ENCODE measurements at places on chromosomes 7 and 10.

GRCh38 chr7:124954790-124955189 is 25.2 kb upstream of the POT1 start:
- no peak for DNase-seq

- no peak for DNase-seq
Measured at GRCh38 chr7:138570715-138571114, 110.7 kb downstream of the TRIM24 start.

GRCh38 chr7:148790850-148791249 is 92.1 kb downstream of the CUL1 start:
- no peak for DNase-seq

- DNase-seq = no peak
Measured at GRCh38 chr10:18368273-18368672, 228.0 kb downstream of the CACNB2 start.

- DNase-seq = peak; percentile 37
Measured at GRCh38 chr7:142375710-142376313, 118.0 kb upstream of the PRSS58 start.

- DNase-seq = no peak
Measured at GRCh38 chr10:24701447-24701846, 22.2 kb downstream of the ARHGAP21 start.

- DNase-seq = no peak
Measured at GRCh38 chr7:37354656-37355131, 94.0 kb downstream of the ELMO1 start.

DNA sequence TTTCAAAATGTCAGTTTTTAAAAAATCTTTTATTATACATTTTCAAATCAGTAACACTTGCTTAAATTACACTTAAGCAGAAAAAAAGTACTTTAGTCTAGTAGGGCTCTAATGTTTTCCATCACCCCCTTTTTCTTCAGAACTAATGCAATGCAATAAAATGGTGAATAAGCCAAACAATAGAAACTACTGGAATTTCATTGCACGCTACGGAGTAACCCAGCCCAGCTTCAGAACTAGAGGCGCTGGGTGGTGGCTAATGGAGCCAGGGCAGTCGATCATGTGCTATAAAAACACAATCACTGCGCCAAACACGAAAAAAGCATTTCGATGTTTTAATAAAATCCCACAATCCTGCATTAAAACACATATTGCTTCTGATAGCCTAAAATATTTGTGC is 59.9 kb upstream of the ODAD2 start:
- DNase-seq = no peak

GRCh38 chr7:71784781-71785180 is 627.4 kb downstream of the CALN1 start:
- no peak for DNase-seq

- no peak for DNase-seq
Measured at GRCh38 chr10:44362866-44363711, 21.8 kb downstream of the CXCL12 start.

GRCh38 chr10:78148961-78149612 is 115.4 kb downstream of the RPS24 start:
- DNase-seq = peak; percentile 15

GRCh38 chr10:1517684-1518083 is 219.6 kb downstream of the ADARB2 start:
- DNase-seq = no peak

GRCh38 chr7:118152149-118152548 is 31.8 kb upstream of the LSM8 start:
- no peak for DNase-seq

GRCh38 chr7:101547022-101547915 is 81.8 kb downstream of the MYL10 start:
- DNase-seq = no peak

DNA sequence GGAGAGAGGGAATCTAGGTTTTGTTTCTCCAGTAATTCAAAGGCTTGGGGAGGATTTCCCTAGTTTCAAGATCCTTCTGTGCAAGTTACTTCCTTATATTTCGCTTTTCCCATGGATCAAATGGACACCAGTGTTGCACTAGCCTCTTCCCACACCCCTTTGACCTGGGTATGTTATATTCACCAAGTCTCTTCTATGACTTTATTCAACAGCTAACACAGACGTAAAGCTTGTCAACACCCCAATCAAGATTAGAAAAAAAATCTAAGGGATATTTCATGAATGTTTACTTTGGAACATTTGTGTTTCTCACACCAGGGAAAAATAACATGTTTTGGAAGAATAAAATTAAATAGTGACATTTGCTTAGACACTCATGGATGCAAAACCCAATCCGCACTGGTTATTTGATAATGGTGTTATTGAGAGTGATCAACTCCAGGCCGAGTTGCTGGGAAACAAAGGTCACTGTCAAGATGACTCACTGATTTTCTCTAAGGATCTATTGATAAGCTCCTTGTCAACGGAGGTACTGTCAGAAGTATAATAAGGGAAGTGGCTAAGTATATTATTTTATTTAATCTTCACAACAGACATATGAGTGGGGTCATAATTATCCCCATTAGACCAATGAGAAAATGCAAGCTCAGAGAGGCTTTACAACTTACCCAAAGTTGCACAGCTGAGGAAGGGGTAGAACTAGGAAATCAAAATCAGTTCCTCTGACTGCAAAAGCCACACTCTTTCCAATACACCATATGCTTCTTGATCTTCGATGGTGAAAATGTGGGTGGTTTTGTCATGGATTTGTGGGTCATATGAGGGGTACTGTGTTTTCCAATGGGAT is 52.2 kb downstream of the CREB3L2 start:
- no peak for DNase-seq

- DNase-seq = peak; percentile 8
Measured at GRCh38 chr10:65555192-65555591, 1370.6 kb upstream of the LRRTM3 start.

GRCh38 chr7:117110480-117111315 is 157.4 kb downstream of the ST7 start:
- DNase-seq = no peak

GRCh38 chr7:125563964-125564529 is 634.4 kb upstream of the POT1 start:
- no peak for DNase-seq

DNA sequence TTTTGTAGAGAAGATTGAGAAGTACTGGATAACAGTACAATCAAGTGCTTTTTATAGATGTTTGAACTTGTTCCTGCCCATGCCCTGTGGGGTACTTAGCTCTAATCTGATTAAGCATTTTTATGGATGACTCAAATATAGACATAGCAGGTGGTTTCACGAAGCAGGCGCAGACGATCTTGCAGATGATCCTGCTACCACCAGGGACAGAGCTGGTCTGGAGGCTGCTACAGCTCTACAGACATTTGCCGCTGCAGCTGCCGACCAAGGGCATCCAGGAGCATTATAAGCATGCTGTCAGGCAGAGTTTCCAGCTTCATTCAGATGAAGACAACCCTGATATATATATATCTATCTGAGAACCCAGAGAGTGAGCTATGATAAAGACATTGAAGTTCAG is 650.4 kb downstream of the NXPH1 start:
- no peak for DNase-seq

- no peak for DNase-seq
Measured at GRCh38 chr7:80679921-80680907, 41.8 kb downstream of the CD36 start.

DNA sequence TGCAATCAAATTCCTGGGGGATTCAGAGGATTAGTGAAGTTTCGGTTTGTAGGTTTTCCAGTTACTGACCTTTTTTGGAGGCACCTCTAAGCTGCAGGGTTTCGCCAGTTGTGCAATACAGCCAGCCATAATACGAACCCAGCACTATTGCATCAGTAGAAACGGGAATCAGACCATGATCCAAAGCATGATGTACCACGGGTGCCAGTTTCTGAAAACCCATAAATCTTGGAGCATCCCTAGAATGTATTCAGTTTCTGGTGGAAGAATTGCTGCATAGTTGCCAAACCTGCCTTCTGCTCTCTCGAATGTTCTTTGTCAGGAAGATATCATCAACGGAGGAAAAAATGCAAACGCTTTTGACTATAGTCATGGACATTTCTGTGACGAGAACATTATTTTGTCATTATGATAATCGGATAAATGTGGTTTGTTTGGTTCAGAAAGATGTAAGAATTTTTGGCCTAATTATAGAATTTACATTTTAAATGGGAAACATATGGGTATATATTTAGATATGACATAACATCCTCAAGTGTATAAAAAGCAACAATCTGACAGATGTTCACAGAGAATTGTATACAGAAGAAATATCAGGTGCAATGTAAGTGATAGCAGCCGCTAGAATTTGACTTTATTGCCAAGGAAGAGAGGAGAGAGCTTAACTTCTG is 186.2 kb upstream of the PRKCQ start:
- DNase-seq = no peak

GRCh38 chr7:106752367-106752766 is 91.4 kb upstream of the CCDC71L start:
- no peak for DNase-seq

GRCh38 chr7:132061937-132062336 is 505.5 kb upstream of the PODXL start:
- DNase-seq = no peak

GRCh38 chr10:6064119-6064518 is 2.0 kb upstream of the IL2RA start:
- DNase-seq = no peak

GRCh38 chr7:23787272-23787671 is 77.3 kb downstream of the STK31 start:
- no peak for DNase-seq

- DNase-seq = no peak
Measured at GRCh38 chr7:20304366-20304765, 26.3 kb upstream of the ITGB8 start.

DNA sequence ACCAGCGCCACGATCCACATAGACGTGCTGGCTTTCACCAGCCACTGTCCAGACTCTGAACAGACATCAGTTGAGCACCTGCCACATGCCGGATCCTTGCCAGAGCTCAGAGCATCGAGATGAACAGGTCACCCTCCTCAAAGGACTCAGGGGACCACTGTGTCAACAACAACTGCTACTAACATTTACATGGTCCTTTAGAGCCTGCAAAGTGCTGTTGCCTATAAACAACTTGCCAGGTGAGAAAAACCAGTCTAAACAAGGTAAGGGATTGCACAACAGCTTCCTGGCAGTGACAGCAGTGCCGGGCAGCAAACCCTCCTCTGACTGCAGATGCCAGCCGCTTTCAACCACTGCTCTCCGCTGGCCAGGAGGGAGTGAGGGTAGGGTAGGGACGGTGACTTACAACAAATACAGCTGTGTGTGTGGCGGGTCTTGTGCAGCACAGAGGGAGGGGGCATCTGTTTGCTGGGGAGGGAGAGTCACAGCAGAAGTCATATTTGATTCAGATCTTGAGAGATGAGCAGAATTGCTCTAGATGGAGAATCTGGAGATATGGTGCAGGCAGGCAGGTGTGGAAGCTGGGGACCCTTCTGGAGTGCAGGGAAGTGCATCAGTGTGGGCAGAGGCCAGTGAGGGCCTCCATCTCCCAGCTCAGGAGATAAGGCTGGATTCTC is 32.8 kb upstream of the RHEB start:
- DNase-seq = no peak

GRCh38 chr7:11591055-11591633 is 240.9 kb downstream of the THSD7A start:
- no peak for DNase-seq

GRCh38 chr7:112143582-112143981 is 62.6 kb downstream of the DOCK4 start:
- DNase-seq = no peak

- DNase-seq = no peak
Measured at GRCh38 chr10:125419831-125420230, 259.5 kb upstream of the CTBP2 start.

DNA sequence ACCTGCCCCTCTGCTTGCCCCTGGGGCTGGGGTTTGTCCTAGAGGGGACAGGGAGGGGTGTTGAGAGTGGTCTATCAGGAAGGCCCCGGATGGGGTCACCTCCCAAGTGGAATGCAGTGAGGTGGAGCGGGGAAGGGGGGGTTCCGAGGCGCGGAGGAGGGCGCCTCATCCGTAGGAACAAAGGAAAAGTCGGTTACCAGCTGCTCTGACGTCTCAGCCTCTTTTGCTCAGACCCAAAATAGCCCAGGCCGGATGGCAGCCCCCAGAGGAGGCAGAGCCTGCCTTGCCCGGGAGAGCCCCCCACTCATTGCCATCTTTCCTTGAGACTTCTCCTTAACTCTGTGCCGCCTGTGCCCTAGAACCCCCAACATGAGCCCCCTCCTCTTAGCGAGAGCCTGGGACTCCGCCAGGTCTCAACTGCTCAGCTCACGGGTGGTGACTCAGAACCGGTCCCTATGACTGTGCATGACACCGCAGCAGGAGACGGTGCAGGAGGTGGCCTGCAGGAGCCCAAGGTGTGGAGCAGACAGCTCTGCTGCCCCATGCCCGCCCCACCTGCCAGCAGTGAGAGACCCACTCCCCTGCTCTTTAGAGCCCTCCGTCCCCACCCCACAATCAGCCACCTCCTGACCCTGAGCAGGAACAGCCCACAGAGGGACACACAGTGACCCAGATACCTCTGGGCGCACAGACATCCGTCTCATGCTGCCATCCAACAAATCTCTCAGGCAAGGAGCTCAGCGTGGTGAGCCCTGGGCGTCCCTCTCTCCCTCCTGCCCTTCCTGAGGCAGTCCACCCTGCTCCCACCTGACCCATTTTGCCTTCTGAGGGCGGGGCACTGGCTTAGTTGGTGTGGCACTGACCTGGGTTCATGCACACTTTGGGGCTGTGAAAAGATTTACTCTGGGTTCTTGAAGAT is 13.1 kb downstream of the STX1A start:
- DNase-seq = peak; percentile 39

Data from ACHN (cell line).